ENCODE measurements at places on chromosomes 16 and 17.

GRCh38 chr17:14755002-14755401 lies 454.1 kb downstream of the HS3ST3B1 start:
- DNase-seq: no peak

GRCh38 chr17:47693731-47694580 lies at the start of gene TBKBP1:
TBKBP1 (plus strand) TSS chr17:47694161; CDS start chr17:47696113, 1,952 bp downstream.
- peak; percentile 76 for DNase-seq

GRCh38 chr17:32311028-32311536 lies 30.9 kb downstream of the C17orf75 start:
- DNase-seq: no peak

- DNase-seq: peak; percentile 55
Observed at GRCh38 chr16:57781741-57782606, 20.3 kb downstream of the KIFC3 start.

DNA sequence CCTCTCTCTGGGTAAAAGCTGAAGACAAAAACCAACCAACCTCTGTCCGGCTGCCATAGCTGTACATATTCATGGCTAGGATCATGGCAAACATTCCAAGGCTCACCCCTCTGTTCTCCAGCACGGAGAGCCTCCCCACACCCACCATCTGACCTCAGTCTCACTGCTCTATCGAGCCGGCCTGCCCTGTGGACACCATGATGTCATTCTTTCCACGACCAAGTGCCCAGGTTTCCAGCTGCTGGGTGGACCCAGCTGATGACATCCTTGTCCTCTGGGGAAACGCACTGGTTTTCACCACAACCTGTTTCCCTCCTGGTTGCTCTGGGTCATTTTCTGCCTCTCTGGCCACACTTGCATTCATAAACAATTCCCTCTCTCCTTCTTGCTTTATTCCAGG lies 67.7 kb downstream of the NDEL1 start:
- DNase-seq: no peak

DNA sequence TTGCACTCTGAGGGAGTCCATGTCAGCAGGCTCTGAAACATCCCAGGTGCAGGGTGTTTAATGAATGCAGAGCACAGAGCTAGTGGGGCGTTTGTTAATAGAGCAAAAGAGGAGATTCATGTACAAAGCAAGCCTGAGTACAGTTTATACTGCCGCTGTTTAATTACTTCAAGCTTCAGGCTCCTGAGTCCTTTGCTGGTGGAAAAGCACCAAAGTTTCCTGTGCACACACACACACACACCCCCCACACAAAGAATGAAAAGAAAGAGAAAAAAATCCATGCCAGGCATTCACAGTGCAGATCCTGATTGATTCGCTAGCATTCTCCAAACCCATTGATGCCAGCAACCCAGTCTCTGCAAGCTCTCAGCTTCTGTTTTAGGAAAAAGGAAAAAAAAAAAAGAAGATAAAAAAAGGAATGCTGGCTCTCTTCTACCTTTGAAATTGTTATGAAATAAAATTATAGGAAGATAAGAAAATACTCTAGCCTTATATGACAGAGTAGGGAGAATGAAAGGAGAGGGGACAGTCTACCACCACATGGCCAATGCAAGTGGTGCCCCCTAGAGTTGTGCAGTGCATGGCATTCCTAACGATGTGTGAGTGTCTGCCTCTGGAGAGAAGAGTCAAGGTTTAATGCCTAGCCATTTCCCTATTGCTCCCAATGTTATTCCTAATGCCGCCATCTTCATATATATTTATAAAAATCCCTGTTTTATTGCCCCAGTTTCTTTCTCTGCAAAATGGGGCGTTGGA lies 216.5 kb downstream of the TMEM114 start:
- no peak for DNase-seq

DNA sequence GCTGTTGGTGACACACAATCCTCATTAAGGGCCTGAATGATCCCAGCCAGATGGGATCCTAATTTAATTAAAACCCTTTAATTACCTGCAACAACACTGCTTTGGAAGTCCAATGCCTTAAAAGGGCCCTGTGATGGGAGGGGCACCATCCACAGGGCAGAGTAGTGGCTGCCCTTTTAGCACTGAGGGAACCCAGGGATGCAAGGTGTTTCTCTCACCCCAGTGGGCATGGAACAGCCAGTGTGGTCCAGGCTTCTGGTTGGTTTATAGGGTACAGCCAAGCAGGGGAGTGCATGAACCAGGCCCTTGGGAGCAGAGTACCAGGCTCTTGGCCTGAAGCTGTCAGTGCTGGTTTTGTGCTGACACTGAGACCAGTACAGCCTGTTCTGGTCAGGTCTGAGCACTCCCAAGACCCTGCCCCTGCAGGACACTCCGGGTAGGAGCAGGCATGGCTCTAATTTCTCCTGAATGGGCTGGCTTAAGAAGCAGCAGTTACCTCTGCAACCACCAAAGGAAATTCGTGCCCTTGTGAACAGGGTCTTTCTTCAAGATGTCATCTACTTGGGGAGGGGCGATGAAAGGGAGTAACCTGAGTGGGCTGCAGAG lies 9.9 kb downstream of the NXPH3 start:
- DNase-seq: no peak

DNA sequence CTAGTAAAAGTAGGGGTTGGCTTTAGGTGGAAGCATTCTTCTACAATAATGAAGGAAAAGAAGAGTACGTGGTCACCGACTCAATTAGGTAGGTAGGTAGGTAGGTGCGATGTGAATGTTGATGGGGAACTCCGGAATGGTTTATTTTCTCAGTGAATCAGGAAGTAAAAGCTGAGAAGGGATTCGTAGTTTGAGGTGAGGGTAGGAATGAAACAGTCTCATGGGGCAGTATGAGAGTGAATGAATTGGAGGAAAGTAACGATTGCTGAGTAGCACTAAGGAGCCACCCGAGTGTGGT lies 13.9 kb downstream of the PER1 start:
- DNase-seq: no peak

- DNase-seq: peak; percentile 84
Observed at GRCh38 chr17:78268951-78269905, 37.8 kb downstream of the TMEM235 start.
